ENCODE measurements at places on chromosomes 1 and 21.

- DNase-seq, result no peak
Measured at GRCh38 chr1:216600730-216601609, 122.3 kb downstream of the ESRRG start.

DNA sequence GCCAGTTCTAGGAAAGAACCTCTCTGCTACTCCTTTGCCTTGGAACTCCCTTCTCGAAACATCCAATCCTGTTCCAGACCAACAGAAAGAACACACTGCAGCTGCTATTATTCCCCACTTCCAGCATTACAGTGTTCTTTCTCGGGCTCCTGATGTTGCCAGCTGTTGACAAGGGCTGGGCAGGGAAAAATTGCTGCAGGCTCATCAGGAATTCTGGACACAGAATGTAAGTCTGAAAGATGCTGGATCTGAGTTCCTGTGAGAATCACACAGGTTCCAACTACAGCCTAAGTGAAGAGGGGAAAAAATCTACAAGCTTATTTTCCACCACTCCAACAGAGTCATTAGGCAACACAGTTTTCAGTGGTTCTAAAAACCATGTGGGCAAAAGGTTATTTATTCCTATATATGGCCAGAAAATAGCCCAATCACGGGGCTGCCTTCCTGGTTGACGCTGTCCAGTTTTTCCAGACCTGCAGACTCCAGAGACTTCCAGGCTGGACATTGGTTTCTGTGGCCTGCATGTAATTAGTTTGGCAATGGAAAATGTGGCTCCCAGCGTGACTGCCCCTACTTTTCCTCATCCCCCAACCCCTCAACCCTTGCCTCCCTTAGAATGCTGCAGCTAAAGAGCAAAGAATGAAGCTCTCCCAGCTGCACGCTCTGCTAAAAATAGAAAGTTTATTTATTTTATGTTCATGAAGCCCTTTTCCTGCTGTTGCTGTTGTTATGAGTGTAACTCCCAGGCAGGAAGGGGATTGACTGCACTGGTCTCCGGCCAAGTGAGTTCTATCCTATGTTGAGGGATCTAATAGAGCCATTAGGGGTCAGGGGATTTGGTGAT is 8.3 kb upstream of the KIAA0040 start:
- DNase-seq, result no peak

GRCh38 chr1:160451119-160451858 is 50.9 kb downstream of the VANGL2 start:
- DNase-seq, result no peak

DNA sequence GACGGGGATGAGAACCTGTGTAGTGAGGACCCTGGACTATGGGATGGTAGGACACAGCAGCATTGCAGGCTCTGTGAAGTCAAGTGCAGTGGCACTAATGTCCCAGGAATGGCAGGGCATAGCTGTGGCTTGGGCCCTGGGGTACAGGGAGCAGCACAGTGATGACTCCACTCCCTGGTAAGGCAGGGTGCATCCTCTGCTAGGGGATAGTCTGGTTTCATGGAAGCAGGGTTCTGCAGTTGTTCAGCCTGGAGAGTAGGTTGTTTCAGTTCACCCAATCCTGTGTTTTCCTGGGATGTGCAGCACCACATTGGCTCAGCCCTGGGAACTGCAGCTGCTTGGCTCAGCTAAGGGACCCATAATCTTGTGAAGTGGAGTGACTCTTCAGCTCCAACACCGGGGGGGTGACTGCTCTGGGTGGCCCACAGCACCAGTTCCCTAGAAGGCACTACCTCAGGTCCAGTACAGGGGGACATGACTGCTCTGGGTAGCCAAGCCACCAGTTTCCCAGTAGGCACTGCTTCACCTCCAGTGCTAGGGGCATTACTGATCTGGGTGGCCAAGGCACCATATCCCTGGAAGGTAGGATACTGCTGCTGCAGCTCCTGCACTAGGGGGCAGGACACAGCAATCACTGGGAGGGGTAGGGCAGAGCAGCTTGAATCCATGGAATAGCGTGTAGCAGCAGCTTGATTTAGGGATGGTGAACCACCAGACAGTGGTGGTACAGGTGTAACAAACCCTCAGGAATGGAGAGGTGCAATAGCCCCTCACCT is 15.3 kb upstream of the C1orf185 start:
- DNase-seq, result no peak

- DNase-seq, result no peak
Measured at GRCh38 chr1:114648503-114648902, 21.3 kb downstream of the DENND2C start.

- no peak for DNase-seq
Measured at GRCh38 chr21:17859661-17860060, 40.5 kb upstream of the C21orf91 start.

- DNase-seq, result no peak
Measured at GRCh38 chr1:153070243-153070642, 1.2 kb downstream of the SPRR2B start.

Measured in HCT116 (cell line).